Epithelial cell of alveolus of lung (primary cell): ENCODE measurements at places on chromosomes 7 and 10. TPM values are rescaled to one million over a fixed set of nuclear protein-coding genes. Genes with fewer than 3 reads are reported as not detected.

Gene ARPC1A
- 121 and 235 TPM in 2 replicates for total RNA-seq

Gene SFRP4
- 0.39 TPM in 1 of 2 replicates, not detected in the other for total RNA-seq

Gene TEX36
- not detected in 2 replicates for total RNA-seq

Gene MBL2
- total RNA-seq: not detected in 2 replicates

Gene HOXA5
- total RNA-seq: 125 and 134 TPM in 2 replicates

Gene TFR2
- total RNA-seq: 0.64 and 1.6 TPM in 2 replicates

Gene ASB10
- not detected in 2 replicates for total RNA-seq

Gene HMX2
- total RNA-seq: not detected in 2 replicates

Gene ZNF804B
- total RNA-seq: not detected in 2 replicates

Gene COL13A1
- total RNA-seq: 3.7 and 22.6 TPM in 2 replicates

Gene ASIC3
- total RNA-seq: 0.13 and 0.96 TPM in 2 replicates

Gene GALNT17
- total RNA-seq: not detected in 2 replicates

Gene SPDYE18
- total RNA-seq: not detected in 2 replicates

Gene MMD2
- total RNA-seq: not detected in 2 replicates

Gene CACNB2
- 1.3 and 12.4 TPM in 2 replicates for total RNA-seq
